Aorta (tissue), 5 donors: ENCODE measurements at places on chromosomes 11 and 22. TPM values are rescaled to one million over a fixed set of nuclear protein-coding genes. Genes with fewer than 3 reads are reported as not detected.

DNA sequence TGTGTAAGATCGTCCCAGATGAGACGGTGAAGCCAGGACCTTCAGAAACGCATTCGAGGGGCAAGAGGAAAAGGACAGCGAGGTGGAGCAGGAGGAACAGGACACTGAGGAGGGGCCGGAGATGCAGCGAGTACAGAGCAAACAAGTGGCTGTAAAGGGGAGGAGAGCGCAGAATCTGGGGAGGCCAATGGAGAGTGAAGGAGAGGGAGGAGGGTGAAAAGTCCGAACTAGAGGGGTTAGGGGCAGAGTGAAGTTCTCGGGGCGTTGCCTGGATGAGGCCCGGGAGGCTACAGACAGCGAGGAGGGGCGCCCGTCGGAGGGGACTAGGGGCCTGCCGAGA is 8.8 kb upstream of the PPIL2 start:
- DNase-seq = no peak
- no peaks in the 10 kb centered on the region for H3K36me3 ChIP-seq
- no peaks in the 10 kb centered on the region for H3K27me3 ChIP-seq

GRCh38 chr11:59550368-59550841 is 39.1 kb downstream of the OR4D9 start:
- H3K4me1 ChIP-seq = no peaks in the 10 kb centered on the region
- no peaks in the 10 kb centered on the region for H3K36me3 ChIP-seq
- no peak overlapping the region for H3K27ac ChIP-seq
- no peaks in the 10 kb centered on the region for H3K27me3 ChIP-seq

DNA sequence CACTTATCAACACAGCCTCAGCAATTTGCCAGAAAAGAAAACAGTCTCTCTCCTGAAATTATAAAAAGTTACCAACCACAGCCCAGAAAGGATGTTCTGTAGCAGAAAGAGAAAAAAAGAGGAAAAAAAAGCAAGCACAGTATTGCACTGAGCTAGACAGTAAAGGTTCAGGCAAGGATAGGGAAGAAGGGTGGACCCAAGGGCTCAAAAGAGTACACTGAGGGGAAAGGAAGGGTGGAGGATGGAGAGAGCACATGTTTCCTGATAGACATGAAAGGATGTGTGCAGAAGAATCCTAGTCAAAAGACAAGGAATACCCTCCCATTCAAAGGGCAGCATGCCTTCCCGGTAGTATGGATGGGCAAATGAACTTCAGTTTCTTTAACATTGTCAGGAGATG is 59.1 kb downstream of the RRAS2 start:
- no peaks in the 10 kb centered on the region for H3K4me1 ChIP-seq
- no peak overlapping the region for H3K4me3 ChIP-seq
- no peak overlapping the region for H3K27ac ChIP-seq
- H3K36me3 ChIP-seq = no peaks in the 10 kb centered on the region
- H3K27me3 ChIP-seq = no peaks in the 10 kb centered on the region

The MMP12 gene
- 1.4 TPM for total RNA-seq

GRCh38 chr22:25202290-25202921 is 2.7 kb downstream of the CRYBB3 start:
- H3K27ac ChIP-seq = no peak overlapping the region
- H3K4me1 ChIP-seq = no peaks in the 10 kb centered on the region
- no peaks in the 10 kb centered on the region for H3K36me3 ChIP-seq
- H3K27me3 ChIP-seq = no peaks in the 10 kb centered on the region

The SLC22A9 gene
- not detected for total RNA-seq

DNA sequence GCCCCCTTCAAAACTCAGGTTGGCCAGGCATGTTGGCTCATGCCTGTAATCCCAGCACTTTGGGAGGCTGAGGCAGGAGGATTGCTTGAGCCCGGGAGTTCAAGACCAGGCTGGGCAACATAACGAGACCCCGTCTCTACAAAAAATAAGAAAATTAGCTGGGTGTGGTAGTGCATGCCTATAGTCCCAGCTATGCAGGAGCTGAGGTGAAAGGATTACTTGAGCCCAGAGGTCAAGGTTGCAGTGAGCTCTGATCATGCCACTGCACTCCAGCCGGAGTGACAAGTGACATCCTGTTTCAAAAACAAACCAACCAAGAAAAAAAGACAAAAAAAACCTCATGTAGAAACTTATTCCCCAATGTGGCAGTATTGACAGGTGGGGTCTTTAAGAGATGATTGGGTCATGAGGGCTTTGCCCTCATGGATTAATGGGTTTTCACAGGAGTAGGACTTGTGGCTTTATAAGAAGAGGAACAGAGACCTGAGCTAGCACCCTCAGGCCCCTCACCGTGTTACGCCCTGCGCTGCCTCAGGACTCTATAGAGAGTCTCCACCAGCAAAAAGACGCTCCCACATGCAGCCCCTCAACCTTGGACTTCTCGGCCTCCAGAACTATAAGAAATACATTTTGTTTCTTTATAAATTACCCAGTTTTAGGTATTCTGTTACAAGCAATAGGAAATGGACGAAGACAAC is 22.3 kb downstream of the LAYN start:
- DNase-seq = no peak
- H3K36me3 ChIP-seq = peaks cover 2% of the 10 kb centered on the region
- no peaks in the 10 kb centered on the region for H3K27me3 ChIP-seq
- no peaks in the 10 kb centered on the region for H3K4me1 ChIP-seq
- no peak overlapping the region for H3K4me3 ChIP-seq

The EWSR1 gene
- total RNA-seq = 184 TPM

- no peak overlapping the region for H3K4me3 ChIP-seq
- no peaks in the 10 kb centered on the region for H3K36me3 ChIP-seq
- H3K27ac ChIP-seq = no peak overlapping the region
- DNase-seq = no peak
These were observed 45.1 kb downstream of the FLI1 start for GRCh38 chr11:128738942-128739341.

The MOGAT2 gene
- not detected for total RNA-seq

- H3K27ac ChIP-seq = no peak overlapping the region
- no peaks in the 10 kb centered on the region for H3K36me3 ChIP-seq
- H3K4me3 ChIP-seq = no peak overlapping the region
- no peaks in the 10 kb centered on the region for H3K4me1 ChIP-seq
- no peak for DNase-seq
These were observed 75.4 kb upstream of the TMEM45B start for GRCh38 chr11:129740125-129740719.

DNA sequence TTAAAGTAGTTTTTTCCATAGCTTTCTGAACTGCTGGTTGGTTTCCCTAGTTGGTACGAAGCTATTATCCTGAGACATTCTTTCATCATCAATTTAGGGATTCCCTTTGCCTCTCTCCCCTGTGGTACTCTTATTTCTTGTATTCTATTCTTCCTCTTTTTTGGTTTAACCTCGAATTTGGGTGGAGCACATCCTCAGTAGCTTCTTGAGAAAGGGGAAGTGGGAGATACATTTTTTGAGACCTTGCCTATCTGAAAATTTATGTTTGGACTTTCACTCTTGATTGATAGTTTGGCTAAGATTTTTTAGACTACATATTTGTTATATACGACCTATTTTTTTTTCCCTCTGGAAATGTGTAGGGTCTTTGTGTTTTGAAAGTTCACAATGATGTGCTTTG is 121.7 kb upstream of the ZBED5 start:
- H3K36me3 ChIP-seq = no peaks in the 10 kb centered on the region
- no peak overlapping the region for H3K27ac ChIP-seq
- H3K4me3 ChIP-seq = no peak overlapping the region
- no peaks in the 10 kb centered on the region for H3K4me1 ChIP-seq
- DNase-seq = no peak
